ENCODE measurements at places on chromosomes 11 and 22.
A peak's percentile ranks its signal among the peaks of the same experiment; 100 is the strongest.

- DNase-seq = no peak
These were observed 7.4 kb upstream of the HEPACAM start for GRCh38 chr11:124943254-124943616.

DNA sequence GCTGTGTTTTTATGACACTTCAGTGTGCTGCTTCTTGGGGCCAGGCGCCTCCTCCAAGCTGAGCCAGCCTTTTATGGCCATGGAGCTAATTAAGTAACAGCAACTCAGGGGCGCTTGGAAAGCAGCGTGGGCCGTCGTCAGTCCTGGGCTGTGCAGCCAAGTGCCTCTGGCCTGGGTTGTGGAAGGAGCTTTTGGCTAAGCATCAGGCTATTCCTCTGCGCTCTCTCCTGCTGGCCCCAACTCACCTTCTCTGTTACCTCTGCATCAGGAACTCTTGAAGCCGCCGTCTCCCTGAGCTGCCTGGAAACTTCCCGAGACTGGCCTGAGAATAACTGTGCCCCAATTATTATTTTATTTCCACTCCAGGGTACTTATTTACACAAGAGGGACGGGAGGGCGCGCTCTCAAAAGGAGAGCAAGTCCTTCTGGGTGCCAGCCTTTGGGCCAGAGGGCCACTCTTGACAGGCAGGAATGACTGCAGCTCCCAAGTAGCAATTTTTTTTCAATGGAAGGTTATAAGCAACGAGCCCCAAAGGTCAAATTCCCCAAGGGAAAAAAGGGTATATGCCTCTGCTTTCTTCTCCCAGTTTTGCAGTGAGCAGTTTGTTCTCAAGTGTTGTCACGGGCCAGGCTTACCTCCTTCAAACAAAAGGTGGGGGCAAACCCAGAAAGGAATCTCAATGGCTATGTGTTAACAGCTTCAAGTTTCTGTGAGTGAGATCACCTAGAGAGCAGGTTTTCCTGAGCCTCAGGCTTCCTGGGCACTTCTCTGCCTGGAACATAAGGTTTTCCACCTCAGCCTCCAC is 38.5 kb upstream of the NAV2 start:
- DNase-seq = no peak

- peak; percentile 75 for DNase-seq
These were observed 1.1 kb upstream of the CD6 start for GRCh38 chr11:60970369-60970774.

- no peak for DNase-seq
These were observed 654 bp upstream of the SYT8 start for GRCh38 chr11:1834062-1834610.

GRCh38 chr11:67262731-67263675 is 3.3 kb upstream of the GRK2 start:
- peak; percentile 86 for DNase-seq

GRCh38 chr11:83259559-83259958 is 26.6 kb downstream of the CCDC90B start:
- no peak for DNase-seq

DNA sequence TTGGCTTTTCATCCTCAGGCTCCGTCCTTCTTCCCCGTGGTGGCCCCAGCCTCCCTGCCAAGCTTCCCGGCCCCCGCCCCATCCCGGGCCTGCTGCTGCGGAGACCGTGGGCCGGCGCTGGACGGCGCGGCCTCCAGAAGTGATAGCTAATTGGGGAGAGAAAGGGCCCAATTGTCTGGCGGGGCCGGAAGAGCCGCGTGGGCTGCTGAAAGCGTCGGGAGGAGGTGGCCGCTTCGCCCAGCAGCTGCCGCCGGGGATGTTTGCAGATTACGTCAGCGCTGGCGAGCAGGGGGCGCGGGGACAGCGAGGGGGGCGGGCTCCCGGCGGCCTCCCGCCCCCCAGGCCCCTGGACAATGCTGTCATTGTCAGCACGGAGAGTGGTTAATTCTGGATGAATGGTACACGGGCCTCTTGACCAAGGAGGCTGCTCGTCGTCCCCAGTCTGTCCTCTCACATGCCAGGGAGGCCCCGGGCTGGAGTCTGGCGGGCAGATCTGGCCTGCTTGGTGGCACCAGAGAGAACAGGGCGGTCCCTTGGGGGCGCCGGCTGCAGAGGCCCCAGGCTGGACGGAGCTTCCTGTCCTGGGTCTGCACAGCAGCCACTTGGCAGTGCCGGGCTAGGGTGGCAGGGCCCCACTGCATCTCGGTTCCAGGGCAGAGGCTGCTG is 1.6 kb downstream of the SMIM38 start:
- DNase-seq = no peak

DNA sequence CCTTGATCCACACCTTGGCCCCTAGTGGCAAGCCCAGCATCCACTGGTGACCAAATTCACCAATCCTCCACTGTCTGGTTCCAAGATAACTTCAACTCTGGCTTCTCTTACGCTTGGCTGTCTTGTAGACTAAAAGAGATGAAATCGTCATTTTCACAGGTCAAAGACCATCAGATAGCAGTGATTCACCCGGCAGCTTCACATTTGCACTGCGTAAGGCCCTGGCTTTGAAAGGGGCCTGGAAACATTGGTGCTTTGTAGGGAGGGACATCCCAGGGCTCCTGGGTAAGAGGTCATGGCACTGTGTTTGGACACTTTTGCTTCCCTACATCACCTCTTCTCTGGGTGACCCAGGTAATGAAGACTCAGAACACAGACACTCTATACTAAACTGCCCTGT is 30.1 kb upstream of the FADD start:
- DNase-seq = no peak

DNA sequence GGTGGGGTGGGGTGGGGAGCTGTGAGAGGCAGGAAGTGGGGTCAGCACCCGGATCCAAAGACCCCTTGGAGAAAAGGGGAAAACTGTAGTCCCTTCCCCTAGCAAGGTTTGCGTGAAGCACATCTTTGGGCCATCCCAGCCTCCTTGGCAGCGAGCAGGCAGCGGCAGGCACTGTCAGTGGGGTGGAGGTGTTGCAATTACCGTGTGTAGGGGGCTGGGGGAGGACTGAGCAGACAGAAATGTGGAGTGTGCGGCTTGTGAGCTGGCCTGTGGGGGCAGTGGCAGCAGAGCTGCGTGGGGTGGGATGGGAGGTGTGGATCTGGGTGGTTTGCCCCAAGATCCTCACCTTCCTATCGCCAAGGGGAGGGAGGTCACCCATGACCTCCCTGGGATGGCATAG is 16.4 kb downstream of the DAGLA start:
- no peak for DNase-seq

- DNase-seq = no peak
These were observed 204.5 kb downstream of the RAB38 start for GRCh38 chr11:87970762-87971161.

GRCh38 chr22:37740455-37741311 is 43.8 kb downstream of the TRIOBP start:
- no peak for DNase-seq

DNA sequence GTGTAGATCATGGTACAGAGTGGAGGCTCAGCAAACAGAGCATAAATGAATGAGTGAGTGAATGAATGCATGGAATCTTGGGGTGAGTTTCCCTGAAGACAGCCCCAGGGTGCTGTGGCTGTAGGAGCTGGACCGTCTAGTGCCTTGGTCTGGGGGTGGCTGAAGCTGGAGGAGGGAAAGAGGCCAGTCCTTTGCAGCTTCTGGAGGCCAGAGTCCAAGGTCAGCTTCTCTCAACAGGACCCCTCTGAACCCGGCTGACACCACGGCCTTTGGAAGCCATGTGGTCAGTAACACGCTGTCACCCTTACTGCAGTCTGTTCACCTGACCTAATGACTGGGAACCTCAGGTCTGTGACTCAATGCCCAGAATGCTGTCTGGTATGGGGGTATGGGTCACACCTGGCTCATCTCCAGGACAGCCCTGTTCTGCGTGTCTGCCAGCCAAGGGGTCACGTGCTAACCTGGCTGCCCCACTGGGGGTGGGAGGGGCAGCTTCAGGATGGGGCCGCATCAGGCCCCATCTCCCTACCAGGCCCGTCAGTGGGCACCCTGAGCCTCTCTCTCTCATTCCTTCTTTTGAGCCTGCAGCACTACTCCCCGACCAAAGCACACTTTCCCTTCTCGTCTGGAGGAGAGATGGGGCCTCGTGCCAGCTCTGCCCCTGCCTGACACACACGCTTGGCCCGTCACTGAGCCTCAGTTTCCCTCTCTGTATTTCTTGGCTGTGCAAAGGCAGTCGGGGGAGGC is 24.1 kb upstream of the CHKA start:
- no peak for DNase-seq

GRCh38 chr22:50569896-50570535 is 7.3 kb upstream of the SYCE3 start:
- no peak for DNase-seq

DNA sequence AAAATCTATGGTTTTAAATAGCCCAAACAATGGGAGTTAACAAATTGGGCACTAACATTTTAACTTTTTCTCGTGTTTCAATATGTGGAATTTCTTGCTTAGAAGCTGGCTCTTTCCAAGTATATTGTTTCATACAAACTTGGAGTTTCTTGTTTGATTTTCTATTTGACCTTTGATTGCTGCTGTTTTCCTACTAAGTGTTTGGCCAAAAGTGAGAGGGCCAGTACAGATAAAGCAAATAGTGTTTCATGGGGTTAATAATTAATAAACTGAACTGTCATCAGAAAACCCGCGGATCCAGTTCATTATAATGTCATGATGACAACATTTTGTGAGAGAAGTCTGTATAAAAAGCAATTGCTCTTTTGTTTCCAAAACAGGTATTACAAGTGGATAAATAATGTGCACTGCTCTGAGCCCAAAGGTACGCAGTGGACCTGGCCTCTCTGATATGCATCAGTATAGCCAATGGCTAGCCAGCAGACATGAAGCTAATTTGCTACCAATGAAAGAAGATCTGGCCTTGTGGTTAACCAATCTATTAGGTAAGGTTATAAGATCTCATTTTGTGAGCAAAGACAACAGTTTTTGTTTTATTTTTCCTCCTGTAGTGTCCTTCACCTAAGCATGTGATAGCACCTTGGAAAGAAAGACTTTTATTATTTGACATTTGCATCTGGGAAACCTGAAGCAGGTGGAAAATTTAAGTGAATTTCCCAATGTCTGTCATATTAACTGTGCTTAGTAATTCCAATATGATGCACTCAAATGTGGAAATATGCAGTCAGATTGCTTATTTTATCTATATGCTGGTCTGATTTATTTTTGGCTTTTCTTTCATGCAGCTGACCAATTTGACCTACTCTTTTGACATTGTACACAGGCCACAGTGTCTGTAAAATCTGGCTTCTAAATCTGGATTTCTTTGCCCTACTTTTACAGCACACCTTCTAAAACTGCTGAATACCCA is 8.3 kb downstream of the GAS2 start:
- DNase-seq = no peak

GRCh38 chr11:61866231-61866957 is 25.0 kb downstream of the FADS3 start:
- DNase-seq = no peak

- no peak for DNase-seq
These were observed 47.7 kb downstream of the DKK3 start for GRCh38 chr11:11960687-11961086.

DNA sequence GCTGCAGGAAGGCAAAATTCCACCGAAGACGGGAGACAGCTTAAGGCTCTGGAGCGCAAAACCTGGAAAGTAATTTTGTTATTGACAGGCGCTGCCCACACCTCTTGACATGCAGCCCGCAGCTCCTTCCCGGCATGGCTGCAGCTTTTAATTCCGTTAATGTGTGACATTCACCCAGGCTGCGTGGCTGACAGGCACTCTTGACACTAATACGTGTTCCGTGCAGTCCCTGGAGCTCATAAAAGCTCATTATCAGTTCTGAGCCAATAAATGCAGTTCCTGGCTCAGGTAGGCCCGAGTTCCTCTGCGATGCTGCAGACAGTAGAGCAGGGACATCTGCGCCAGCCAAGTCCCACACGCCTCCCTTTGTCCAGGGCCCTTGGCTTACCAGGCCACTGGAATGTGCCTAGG is 34.8 kb downstream of the TSPAN18 start:
- no peak for DNase-seq

DNA sequence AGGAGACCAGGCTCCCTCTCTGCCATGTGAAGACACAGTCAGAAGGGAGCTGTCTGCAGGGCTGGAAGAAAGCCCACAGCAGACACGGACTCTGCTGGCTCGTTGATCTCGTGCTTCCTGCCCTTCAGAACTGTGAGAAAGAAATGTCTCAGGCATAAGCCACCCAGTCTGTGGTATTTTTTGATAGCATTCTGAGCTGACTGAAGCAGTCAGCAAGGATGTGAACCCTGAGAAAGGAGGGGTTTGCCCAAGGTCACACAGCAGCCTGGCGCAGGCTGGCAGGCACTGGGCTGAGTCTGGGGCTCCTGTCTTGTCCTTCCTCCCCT is 255.1 kb upstream of the B3GAT1 start:
- peak; percentile 2 for DNase-seq

- DNase-seq = no peak
These were observed 66.8 kb downstream of the FZD4 start for GRCh38 chr11:86888164-86889000.

Measured in stimulated activated effector memory CD8-positive, alpha-beta T cell treated with anti-CD3 and anti-CD28 coated beads, Interleukin-12 subunit alpha, Interleukin-12 subunit beta, amount 100 ng/mL, for 72 hours (primary cell).